Naive B cell (primary cell): ENCODE measurements at places on chromosomes 3 and 15. TPM values are rescaled to one million over a fixed set of nuclear protein-coding genes. Genes with fewer than 3 reads are reported as not detected.
A peak's percentile ranks its signal among the peaks of the same experiment; 100 is the strongest.

DNA sequence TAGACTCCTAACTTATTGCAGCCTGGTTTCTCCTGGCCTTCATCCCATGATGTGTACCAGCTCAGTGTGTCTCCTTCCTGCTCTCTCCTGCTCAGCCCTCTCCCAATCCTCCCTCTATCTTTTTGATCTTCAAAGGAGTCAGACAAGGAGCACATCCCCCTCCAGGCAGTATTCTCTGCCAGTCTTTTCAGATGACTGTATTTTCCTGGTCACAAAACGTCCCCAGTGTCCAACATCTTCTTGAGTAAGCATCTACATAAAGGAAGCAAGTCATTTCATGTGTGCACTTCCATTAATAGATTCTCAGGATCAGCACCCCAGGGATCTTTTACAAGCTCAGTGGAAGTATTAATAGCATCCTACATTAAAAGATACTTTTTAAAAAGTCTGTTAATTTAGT, 148.9 kb upstream of the THBS1 start:
- no peak for DNase-seq

DNA sequence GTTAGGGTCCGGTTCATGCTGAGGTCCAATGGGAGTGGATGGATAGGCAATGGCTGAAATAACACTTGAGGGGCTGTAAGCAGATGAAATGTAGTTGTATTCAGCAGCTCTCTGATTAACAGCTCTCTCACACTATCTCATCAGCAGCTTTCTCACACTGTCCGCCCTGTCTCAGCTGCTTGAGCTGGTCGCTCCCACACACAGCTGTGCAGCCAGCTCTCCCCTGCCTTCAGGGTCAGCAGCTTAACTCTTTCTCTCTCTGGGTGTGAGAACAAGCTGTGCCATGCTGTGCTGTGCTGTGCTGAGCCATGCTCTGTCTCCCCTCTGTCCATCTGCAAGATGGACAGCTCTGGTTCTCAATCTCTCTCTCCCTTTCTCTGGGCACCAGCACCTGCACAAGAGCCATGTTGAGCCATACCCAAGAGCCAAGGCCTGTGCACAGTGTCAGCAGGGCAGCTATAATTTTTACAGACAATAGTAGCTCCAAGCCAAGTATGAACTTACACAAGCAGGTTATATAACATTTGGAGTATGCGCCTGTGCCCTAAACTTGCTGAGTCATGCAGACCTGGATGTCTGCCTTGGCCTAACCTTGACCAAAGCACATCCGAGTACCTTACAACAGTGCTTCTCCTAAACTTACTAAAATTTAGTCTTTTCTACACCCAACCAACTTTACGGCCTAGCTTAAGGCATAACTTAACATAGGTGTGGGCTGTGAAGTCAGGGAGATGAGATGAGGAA, 291.3 kb upstream of the TRIM42 start:
- no peak for DNase-seq

The PRR20G gene
- not detected for polyA plus RNA-seq

GRCh38 chr15:33360886-33361285, 50.1 kb downstream of the RYR3 start:
- no peak for DNase-seq

- no peak for DNase-seq
These were observed 54.8 kb downstream of the MESD start for GRCh38 chr15:80934761-80935221.

DNA sequence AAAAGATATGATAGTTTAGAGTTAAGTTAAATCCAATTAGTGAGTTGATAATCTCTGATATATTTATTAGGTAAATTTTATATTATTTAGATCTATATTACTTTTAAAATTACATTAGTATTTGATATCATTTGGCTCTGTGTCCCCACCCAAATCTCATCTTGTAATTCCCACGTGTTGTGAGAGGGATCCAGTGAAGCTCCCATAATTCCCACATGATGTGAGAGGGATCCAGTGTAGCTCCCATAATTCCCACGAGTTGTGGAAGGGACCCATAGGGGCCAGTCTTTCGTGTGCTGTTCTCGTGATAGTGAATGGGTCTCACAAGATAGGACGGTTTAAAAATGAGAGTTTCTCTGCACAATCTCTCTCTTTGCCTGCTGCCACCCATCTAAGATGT, 1183.6 kb downstream of the NSUN3 start:
- DNase-seq, result no peak

The CAMK1 gene
- 0.65 TPM for polyA plus RNA-seq

- no peak for DNase-seq
These were observed 184.8 kb upstream of the THRB start for GRCh38 chr3:24679429-24679828.

GRCh38 chr3:52606373-52607085, 70.1 kb downstream of the UQCC5 start:
- no peak for DNase-seq

DNA sequence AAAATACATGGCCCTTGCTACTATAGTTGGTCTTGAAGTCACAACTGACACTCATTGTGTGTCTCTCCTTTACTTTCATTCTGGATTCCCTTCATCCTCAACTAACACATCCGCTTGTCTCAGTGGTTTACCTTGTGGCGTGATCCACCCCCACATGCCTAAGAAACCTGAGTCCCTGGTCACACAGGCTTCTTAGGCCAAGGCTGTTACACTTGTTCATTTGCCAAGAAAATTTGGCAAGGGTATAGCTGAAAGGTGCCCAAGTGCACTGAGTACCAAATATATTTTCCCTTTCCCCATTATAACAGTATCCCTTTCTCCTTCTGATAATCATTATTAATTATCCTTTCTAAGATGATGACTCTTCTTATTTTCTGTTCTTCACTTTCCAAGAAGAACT, 207.6 kb upstream of the STAC start:
- DNase-seq, result no peak

The LCMT2 gene
- 5.4 TPM for polyA plus RNA-seq

The GP9 gene
- polyA plus RNA-seq, result 2.0 TPM

DNA sequence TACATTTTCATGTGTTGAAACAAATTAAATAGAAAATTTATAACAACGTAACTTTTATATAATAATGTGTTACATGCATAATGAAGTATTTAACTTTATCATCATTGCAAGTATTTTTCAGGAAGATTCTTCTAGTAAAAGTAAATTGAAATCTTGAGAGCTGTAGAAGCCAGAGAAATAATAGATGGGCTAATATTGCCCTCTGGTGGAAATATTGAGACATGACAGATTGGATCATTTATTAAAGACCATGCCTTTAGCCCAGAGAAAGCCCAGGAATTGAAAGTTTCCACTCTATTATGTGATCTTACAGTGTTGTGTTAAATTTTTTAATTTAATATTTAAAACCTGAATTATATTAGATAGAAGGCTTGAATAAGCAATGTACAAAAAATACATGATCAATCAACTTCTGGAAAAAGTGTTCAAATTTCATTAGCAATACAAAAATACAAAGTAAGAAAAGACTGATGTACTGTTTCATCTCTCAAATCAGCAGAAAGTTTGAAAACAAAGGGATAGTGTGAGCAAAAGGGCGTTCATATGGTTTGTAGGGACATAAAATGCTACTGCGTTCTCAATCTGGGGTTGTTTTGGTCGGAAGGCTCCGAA, 52.7 kb upstream of the SPTSSB start:
- peak; percentile 14 for DNase-seq

The ISLR2 gene
- not detected for polyA plus RNA-seq

The IL20RB gene
- polyA plus RNA-seq, result not detected

GRCh38 chr15:31098953-31099740, 2.4 kb downstream of the TRPM1 start:
- no peak for DNase-seq

- no peak for DNase-seq
These were observed 569.0 kb downstream of the TUSC7 start for GRCh38 chr3:117278424-117279190.
